Stimulated activated CD8-positive, alpha-beta memory T cell treated with anti-CD3 and anti-CD28 coated beads, Interleukin-7, amount 100 ng/mL, for 1 hour (primary cell): ENCODE measurements at places on chromosomes 16 and 17.

GRCh38 chr16:56667581-56668571 is at the start of gene MT1G:
MT1G (minus strand) TSS chr16:56668065; CDS start chr16:56667993, 72 bp downstream.
- no peak for DNase-seq

DNA sequence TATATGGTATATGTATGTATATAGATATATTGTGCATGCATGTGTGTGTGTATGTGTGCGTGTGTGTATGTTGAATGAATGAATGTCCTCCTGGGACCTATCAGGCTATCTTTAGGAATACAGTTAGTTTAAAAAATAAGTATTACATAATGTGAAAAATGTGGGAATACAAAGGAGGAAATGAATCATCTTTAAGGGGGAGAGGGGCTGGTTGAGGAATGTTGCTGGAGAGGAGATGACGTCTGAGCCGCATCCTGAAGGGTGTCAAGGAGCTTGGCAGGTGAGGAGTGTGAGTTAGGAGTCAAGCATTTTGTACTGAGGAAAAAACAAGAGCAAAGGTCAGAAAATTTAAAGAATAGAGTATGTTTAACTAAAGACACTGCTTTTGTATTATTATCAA is 62.4 kb upstream of the NLK start:
- DNase-seq: no peak

DNA sequence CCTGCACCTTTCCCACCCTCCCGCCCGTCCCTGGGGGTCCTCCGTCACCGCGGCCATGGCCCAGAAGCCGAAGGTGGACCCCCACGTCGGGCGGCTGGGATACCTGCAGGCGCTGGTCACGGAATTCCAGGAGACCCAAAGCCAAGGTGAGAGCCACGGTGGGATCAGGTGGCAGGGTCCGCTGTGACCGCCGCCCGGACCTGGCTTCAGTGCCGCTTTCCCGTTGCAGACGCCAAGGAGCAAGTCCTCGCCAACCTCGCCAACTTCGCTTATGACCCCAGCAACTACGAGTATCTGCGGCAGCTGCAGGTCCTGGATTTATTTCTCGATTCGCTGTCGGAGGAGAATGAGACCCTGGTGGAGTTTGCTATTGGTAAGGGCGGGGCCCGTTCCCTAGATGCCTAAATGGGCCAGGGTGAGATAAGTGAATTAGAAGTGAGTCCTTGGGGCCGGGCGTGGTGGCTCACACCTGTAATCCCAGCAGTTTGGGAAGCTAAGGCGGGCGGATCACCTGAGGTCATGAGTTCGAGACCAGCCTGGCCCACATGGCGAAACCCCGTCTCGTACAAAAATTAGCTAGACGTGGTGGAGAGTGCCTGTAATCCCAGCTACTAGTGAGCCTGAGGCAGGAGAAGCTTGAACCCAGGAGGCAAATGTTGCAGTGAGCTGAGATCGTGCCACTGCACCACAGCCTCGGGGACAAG is 617 bp downstream of the ARMC7 start:
- no peak for DNase-seq

- no peak for DNase-seq
Observed at GRCh38 chr17:43026595-43026994, 1.6 kb downstream of the RND2 start.

GRCh38 chr17:27635275-27635823 is 4.4 kb downstream of the LGALS9 start:
- no peak for DNase-seq

DNA sequence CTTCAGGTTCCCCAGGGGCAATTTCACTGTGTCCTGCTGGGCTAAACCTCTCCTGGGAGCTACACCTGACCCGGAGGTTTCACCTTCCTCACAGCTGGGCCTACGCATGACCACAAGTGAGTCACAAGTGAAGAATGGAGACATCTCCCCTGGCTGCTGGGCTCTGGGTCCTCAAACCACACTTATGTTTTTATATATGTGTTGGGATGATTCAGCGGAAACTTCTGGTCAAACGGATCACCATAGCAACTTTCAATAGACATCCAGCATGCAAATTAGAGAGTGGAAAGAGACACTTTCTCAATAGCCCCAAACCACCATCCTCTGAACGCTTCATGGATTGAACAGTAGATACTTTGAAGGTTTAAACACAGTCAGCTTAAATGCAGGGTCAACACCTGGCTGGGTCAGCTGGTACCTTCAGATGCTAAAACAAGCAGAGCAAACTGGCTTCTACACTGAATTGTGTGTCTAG is 28.0 kb upstream of the MAF start:
- DNase-seq: peak; percentile 5

GRCh38 chr17:79332011-79332554 is 257.5 kb downstream of the ENGASE start:
- DNase-seq: no peak

GRCh38 chr16:72481419-72481818 is 309.5 kb upstream of the PMFBP1 start:
- no peak for DNase-seq

GRCh38 chr16:50997679-50998078 is 153.4 kb downstream of the SALL1 start:
- DNase-seq: no peak

GRCh38 chr17:28899212-28899815 is 1.8 kb upstream of the FLOT2 start:
- DNase-seq: no peak

GRCh38 chr17:73291260-73291801 is 20.5 kb downstream of the CDC42EP4 start:
- DNase-seq: no peak

DNA sequence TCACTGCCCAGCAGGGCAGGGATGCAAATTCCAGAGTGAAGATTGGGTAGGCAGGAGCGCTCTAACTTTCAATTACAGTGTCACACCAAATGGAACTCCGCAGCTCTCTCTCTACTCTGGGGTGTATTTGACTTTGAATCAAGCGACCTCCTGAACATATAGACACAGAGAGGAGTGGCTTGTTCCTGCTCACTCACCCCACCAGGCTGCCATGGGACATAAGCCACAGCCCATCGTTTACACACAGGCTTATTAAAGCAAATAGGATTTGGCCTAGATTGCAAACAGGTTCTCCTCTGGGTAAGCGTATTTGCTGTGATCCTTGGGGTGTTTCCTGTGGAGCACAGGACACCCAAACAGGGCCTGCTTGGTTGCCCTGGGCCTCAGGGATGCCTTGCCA is 281.6 kb upstream of the CCL2 start:
- DNase-seq: no peak
